ENCODE measurements at places on chromosomes 12 and 14.

- DNase-seq, result no peak
Measured at GRCh38 chr12:40693207-40693821, 1.1 kb downstream of the CNTN1 start.

DNA sequence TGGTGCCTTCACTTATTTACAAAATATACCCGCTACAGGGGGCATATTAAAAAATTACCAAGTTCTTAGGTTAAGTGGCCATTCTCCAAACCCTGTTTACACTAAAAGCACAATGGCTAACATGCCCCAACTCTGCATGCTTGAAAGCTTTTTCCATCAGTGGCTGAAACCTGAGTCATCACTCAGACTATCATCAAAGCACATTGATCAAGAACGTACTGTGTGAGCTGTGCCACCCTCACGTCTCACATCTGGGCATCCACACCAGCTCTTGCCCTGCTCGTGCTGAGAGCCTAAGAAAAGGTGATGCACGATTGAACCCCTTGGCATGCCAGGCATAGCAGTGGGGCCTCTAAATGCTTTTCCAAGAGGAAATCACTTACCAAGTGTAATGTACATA lies 13.2 kb downstream of the AQP6 start:
- no peak for DNase-seq

- DNase-seq, result no peak
Measured at GRCh38 chr14:35402323-35403113, 2.0 kb downstream of the NFKBIA start.

DNA sequence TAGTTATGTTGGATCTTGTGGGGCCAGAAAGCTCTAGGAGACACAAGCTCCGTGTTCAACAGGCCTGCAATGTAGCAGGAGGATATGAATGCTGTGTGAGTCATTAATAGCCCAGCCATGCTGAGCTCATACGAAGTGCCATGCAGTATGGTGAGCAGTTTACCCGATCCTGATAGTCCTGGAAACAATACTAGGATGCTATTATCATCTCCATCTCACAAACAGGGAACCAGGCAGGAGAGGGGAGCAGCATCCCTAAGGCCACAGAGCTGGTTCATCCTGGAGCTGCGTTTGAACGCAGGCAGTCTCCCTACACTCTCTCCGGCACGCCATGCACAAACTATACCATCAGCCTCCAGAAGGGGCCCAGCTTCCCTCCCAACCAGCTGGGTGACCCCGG lies 20.5 kb downstream of the TTC7B start:
- DNase-seq, result peak; percentile 71

GRCh38 chr14:104048758-104049507 lies 36.6 kb upstream of the ASPG start:
- peak; percentile 37 for DNase-seq

DNA sequence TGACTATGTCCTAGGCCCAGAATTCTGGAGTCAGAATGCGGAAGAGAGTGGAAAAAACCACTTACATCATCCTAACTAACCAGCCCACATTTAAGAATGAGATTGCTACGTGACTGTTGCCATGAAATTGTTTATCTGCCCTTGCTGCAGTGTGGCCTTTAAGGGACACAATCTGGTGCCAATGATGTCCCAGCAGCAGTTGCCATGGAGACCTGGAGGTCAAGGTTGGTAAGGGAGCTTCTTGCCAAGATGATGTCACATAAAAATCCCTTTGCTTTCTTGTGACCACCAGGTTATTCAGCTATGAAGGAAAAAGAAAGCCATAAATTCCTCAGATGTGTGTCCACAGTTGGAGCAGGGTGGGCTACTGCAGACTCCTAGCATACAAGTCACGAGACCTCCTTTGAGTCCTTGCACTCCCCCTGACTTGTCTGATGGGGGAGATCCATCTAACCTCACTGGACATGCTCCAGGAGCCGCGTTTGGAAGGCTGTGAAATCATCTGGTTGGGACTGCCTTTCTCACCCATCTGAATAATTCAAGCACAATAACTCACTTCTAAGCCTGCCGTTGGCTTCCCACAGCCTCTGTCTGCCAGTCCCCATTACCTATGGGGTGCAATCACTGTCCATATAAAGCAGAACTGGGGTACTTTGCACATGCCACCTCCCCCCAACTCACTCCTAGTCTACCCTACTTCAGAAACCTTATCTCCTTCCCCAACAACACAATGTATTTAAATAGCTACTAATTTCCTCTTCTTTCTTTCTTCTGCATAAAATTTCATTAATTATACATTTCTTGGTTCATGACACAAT lies 165.6 kb downstream of the ZFP36L1 start:
- no peak for DNase-seq

DNA sequence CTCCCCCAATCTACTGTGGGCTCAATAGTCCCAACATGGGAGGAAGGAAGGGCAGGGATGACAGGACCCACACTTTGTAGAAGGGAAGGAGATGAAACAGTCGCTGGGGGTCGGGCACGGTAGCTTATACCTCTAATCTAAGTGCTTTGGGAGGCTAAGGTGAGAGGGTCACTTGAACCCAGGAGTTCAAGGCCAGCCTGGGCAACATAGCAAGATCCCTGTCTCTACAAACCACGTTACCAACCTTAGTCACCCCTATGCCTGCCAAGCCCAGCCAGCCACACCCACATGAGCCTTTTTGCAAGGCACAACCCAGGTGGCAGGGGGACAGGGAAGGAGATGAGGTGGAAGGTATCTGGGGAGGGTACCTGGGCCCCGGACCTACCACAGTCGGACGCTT lies 31.7 kb downstream of the KDM2B start:
- DNase-seq, result no peak

GRCh38 chr12:41835556-41835955 lies 309.1 kb downstream of the GXYLT1 start:
- DNase-seq, result no peak

DNA sequence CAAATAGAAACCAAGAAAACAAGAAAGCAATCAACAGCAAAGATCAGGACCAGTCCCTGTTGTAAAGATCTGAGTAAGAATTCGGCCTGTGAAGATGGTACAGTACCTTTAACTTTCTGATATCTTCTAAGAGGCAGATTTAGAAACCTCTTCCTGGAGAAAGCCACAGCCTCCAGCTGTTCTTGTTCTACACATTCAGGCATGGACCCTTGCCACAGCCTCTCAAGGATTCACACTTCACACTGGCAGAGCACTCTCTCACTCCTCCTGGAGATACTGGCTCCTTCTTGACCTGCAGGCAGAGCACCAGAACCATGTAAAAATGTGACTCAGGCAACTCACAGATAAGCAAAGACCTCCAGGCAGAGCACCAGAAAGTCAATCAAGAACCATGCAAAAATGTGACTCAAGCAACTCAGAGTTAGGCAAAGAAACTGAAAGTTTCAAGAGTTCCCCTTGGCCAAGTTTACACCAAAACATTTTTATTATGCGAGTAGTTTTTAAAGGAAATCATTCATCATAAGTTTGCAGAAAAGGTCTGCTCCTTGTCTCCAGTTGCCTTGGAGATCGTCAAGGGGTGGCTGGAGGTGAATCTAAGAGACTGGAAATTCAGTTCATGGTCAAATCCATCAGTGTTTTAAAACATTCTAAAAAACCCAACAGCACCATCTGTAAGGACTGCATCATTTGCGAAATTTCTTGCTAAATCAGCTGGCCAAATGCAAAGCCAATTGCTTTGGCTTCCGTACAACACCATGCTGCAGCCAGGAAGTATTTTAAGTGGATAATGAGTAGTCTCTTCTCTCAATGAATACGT lies 119.3 kb upstream of the MDM1 start:
- DNase-seq, result no peak

GRCh38 chr14:69768873-69769272 lies 1.9 kb downstream of the SRSF5 start:
- no peak for DNase-seq
